Naive thymus-derived CD8-positive, alpha-beta T cell (primary cell): ENCODE measurements at places on chromosomes 1 and 21.

GRCh38 chr1:240501115-240501514 is 110.8 kb downstream of the GREM2 start:
- DNase-seq, result no peak

- DNase-seq, result no peak
Measured at GRCh38 chr21:33444499-33444898, 35.3 kb downstream of the TMEM50B start.

- DNase-seq, result no peak
Measured at GRCh38 chr1:237045278-237046016, 3.5 kb downstream of the RYR2 start.

DNA sequence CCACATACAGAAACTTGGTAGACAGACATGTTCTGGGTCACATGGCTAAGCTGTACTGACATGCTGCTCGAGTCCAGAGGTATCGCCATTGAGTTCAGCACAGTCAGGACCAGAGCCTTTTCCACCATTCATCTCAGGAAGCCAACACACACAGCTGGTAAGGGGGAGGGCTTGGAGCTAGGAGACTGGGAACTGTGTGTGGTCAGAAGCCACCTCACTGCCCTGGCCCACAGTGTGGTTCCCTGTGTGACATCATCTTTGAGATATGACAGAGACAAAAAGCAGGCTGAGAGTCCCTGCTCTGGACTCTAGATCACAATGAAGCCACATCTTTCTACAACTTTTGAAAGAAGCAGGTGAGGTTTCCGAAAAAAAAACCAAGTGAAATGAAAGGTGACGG is 107.2 kb downstream of the SIM2 start:
- no peak for DNase-seq

DNA sequence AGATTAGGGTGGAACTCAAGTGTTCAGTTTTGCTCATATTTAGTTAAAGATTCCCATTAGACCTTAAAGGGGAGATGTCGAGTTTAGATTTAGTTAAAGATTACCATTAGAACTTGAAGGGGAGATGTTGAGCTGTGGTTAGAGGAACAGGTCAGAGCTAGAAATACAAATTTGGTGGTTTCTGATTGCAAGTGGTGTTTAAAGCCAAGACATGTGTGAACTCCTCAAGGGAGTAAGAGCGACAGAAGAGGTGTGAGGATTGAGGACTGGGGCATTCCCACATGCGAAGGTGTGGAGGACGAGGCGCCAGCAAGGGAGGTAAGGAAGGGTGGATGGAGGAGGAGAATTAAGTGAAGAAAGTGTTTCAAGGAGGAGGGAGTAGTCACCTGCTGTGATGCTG is 168.6 kb downstream of the IER5 start:
- DNase-seq, result no peak

- no peak for DNase-seq
Measured at GRCh38 chr1:222909586-222909985, 94.7 kb downstream of the DISP1 start.
